ENCODE measurements at places on chromosomes 7 and 10.

DNA sequence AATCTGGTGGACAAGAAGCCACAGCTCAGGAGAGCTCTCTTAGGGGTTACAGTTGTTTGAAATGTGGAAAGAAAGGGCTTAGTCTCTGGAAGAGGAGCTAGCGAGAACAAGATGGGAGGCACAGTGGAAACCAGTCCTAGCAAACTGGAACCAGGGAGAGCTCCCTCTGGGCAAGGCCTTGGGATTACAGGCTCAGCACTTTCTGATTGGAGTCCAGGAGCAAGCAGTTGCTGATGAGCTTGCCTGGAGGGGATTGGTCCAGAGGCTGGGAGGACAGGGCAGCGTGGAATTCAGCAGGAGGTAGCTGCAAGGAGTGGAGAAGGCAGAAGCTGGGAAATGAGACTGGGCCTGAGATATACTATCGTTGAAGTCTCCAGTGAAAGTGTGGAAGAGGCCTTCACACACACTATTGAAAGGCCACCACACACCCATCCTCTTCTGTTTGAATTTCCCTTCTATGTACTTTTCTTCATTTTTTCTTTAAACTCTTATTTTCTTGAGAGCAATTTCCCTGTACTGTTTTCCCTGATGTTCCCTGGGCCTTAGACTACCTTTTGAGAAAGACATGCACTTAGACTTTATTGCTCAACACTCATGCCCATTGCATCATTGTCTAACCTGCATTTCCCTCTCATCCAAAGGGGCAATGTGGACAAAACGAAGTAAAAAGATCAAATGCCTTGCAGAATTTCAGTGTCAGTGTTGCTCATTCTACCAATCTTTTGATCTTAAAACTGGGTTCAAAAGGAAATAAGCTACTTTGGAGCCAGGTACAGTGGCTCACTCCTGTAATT lies 57.8 kb upstream of the LANCL2 start:
- DNase-seq: no peak

GRCh38 chr7:131508754-131509486 lies 47.5 kb downstream of the PODXL start:
- DNase-seq: no peak

- no peak for DNase-seq
Measured at GRCh38 chr7:144653449-144653848, 182.4 kb downstream of the TPK1 start.

GRCh38 chr7:31791881-31792280 lies 104.9 kb downstream of the PPP1R17 start:
- DNase-seq: no peak

DNA sequence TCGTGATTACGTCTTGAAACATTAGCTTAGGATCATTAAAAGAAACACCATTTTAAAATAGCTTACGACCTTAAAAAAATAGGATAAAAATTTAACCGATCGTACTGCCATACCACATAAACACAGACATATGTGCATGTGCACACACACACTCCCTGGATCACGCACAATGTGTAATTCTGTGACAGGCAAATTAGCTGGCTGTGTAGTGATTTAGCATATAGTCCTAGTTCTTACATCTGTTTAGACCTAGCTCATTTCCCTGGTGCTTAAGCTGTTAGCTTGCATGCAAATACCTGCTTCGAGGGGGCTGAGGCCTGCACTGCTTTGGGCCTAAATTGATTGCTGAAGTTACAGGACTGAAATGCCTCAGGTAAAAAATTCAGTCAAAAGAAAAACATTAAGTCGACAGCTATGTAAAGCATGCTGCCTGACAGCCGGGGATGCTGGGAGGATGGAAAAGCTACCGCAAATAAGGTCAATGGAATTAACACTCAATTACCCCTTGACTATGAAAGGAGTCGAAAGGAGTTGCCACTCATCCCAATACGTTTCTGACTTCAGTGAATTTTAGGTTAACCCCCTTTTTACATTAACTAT lies 267.1 kb upstream of the FZD8 start:
- no peak for DNase-seq

DNA sequence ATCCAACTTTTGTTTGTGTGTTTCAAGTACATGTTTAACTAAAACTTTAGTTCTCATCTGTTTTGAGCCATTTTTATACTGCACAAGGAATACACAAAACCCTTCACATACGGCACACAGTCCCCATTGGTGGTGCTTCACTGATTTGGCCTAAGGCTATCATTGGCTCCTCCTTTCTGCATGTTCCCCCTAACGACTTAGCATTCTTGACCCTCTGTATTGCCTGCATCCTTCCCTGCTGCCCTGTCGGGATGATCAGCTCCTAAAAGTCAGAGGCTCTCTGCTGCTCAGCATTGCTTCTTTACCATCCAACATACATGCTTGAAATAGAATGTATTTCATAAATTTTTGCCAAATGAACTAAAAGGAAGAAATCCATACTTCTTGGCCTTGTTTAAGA lies 111.4 kb upstream of the ABCB5 start:
- no peak for DNase-seq

- DNase-seq: no peak
Measured at GRCh38 chr10:88317099-88317498, 266.0 kb downstream of the RNLS start.

DNA sequence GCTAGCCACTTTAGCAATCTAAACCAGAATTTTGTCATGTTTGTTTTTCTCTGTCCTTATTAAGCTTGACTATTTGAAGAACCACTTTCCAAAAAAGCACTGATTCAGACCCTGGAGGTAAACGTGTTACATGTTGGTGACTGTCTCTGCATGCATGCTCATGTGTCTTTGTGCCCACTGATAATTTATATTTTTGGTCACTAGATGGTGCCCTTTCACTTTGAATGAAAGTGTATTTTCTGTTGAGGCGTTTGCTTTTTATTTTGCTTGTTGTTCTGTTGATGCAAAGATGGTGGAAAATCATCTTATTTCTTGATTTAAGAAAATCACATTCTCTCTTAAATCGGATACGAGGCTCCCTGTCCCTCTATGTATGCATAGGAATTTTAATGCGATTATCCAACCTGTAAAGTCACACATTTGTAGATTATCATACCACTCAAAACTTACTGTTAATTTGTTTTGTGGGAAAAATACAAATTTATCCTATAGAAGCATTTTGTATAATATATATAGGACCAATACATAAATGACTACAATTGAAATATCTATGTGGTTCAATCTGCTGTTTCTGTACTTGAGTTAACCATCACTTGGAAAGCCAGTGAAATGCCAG lies 269.3 kb downstream of the BICC1 start:
- DNase-seq: peak; percentile 59

DNA sequence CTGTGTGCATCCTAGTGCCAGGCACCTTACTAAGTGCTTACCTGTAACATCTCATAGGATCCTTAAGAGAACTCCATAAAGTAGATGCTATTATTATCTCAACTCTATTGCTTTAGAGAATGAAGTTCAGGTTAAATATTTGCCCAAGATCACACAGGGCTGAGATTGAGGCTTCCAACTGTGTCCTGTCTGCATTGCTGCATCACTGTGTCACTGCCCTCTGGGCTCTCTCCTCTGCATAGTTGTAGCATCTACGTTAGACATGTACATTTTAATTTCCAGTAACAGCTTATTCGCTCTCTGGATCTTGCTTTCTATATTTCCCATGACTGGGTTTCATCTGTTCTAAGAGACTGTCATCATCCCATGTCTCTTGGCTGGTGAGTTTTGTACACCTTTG lies 63.6 kb upstream of the FZD8 start:
- DNase-seq: no peak
